Caudate nucleus (tissue), 63 donors: ENCODE measurements at places on chromosomes 12 and 14.

DNA sequence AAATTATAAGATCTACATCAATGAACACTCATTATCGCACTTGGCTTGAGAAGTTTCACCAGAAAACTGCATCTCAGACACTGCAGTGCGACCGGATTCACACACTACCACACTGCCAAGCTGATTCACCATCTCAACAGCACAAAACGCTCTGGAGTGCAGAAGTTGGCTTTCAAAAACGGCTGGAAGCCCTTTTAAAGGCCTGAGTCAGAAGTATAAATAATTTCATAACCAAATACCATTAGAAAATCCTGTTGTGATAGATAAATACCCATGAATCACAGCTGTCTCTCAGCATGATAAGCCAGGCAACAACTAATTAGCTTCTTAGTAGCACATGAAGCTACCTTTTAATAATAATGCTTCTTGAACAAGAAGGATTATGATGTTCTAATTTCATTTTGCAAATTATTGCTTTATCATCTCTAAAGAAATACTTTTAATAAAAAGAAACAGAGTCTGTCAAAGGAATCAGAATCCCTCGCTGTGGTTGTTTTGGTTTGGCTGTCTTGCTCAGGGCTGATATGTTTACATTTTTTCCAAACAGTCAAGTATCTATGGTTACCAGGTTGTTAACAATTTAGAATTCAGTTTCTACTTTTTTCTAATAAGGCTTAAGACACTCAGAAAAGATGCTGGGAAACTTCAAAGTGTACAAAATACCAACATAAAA lies 51.2 kb downstream of the SLC2A13 start:
- no peak for DNase-seq

DNA sequence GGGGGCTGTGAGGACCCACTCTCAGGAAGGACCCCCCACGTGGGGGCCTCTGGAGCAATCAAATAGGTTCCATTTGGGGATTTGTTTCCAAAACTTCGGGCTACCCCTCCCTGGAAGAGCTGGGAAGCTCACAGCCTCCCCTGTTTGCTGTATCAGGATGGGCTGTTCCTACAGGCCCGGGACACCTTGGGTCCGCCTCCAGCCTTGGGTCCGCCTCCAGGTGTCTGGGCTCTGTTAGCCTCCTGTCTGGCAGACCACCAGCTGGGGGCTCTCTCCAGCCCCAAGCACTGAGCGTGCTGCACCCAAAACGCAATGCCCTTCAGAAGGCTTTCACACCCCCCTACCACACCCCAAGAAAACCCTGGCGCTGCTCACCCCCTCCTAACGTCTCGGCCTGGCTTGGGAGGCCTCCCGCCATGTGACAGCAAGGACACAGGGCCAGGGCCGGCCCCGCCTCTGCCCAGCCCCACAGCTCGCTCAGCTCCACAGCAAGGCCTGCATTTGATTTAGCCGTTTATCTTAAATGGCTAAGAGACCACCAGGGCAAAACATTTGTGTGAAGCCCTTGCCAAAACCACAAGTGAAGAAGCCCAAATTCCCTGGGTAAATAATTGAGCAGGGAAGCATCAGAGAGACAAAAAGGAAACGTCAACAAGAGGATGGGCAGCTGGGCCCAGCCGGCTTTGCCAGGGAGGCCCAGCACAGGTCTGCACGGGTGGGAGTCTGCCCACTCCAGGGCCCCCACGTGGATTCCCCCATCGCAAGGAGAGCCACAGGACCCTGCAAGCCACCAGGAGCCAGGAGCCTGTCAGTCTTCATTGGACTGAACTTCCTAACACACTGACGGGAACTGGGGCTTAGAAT lies 39.9 kb downstream of the BCL11B start:
- DNase-seq = no peak

DNA sequence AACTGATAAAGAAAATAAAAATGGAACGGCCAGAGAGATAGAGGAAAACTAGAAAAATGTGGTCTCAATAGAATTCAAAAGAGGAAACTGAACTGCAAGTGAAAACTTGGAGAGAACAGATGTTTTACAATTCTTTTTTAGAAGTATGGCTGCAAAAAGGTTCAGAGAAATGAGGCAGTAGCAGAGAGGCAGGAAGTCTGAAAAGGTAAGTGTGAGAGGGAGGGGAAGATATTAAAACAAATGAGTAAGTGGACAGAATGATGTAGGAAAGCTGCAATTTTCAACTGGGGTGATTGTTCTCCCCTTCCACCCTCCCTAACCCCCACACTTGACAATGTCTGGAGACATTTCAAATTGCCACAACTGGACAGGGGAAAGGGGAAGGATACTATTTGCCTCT lies 12.9 kb downstream of the BTBD7 start:
- no peak for DNase-seq

DNA sequence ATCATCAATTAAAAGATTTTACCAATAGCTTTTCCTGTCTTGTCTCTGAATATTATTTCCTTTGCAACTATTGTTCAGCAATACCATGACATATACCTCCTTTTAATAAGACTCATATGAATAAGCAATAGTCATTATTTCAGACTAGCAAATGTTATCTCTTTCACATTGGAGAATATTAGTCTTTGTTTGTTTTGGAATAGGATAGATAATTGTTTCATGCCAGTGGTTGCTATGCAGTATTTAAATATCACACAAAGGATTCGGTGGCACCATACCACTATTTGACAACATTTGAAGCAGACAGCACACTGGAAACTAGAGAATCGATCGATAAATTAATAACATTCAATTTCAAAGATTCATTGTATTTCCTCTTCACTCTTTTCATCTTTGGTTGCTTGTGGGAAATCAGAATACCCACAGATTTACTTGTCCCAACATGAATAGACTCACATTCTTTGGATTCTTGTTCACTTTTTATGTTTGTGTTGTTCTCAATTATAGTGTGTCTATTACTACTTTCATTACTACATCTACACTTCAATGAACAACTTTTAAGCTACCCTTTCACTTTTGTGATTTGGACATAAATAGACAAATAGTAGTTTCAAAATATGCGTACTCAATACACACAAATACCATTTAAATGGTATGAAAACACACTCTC lies 42.7 kb upstream of the TBPL2 start:
- no peak for DNase-seq

DNA sequence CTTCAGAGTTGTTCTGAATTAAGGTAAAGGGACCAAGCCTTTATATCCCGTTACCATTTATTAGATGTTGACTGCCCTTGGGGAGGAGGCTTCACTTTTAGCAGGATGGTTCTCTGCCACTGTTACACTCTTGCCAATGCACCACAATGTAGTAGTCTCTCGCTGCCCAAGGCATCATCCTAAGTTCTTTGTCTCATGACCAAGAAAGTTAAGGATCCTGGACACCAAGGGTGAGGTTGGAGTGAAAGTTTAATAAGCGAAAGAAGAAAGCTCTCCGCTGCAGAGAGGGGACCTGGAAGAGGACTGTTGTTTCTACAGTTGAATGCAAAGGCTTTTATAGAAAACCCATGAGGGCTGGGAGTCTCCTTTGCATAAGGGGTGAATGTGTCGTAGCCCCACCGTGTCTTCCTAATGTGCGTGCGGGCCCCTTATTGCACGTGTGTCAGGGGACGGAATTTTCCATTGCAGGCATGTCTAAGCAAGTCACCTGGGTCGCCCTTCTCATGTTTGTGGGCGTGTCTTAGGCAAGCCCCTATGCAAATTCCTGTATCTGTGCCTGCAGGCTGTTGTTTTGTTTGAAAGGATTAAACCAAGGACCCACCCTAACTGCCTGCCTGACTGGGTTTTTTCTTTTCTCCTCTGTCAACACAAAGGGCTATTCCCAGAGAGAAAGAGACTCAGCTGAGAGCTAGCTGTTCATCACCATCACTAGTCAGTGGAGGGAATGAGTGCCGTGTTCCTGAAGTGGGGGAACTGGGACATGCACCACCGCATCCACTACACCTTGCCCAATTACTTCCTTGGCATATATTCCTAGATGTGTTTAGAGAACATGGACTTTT lies 17.6 kb upstream of the RNASE1 start:
- DNase-seq = no peak

DNA sequence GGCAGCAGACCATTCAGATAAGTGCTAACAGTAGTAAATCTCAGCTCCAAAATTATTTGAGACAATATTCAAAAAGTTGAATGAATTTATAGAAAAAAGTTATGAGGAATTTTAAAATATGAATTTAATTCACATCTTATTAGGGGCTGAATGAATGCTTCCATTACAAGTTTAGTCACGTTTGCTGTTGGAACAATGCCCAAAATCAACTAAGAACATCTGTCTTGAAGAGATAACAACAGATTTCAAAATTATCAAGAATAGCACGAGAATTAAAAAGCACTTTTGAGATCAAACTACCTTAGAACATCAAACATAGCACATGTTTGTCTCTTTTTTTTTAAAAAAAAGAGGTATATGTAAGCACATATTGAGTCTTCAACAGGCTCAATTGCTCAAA lies 115.4 kb upstream of the PPFIA2 start:
- DNase-seq = no peak

- no peak for DNase-seq
Measured at GRCh38 chr14:45786266-45786665, 533.3 kb upstream of the MIS18BP1 start.

- no peak for DNase-seq
Measured at GRCh38 chr14:101757064-101757838, 4.3 kb upstream of the PPP2R5C start.
